Omental fat pad (tissue), 4 donors: ENCODE measurements at places on chromosomes 2 and 18.

DNA sequence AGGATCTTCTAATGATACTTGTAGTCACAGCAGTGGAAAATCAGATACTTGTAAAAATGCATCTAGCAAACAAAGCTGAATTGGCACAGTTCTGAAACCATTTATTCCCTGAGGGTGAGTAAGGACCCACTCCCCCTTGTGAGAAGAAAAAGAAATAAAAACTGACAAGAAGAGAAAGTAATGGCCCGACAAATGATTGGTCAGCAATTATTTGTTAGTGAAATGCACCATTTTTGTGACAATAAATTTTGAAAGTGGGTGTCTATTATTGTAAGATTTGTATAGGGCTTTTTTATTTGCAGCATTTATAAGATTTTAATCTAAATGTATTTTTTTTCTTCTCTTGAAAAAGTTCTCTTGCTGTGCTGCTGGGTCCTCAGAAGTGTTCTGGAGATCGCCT, 600.8 kb downstream of the STK39 start:
- no peak for DNase-seq

DNA sequence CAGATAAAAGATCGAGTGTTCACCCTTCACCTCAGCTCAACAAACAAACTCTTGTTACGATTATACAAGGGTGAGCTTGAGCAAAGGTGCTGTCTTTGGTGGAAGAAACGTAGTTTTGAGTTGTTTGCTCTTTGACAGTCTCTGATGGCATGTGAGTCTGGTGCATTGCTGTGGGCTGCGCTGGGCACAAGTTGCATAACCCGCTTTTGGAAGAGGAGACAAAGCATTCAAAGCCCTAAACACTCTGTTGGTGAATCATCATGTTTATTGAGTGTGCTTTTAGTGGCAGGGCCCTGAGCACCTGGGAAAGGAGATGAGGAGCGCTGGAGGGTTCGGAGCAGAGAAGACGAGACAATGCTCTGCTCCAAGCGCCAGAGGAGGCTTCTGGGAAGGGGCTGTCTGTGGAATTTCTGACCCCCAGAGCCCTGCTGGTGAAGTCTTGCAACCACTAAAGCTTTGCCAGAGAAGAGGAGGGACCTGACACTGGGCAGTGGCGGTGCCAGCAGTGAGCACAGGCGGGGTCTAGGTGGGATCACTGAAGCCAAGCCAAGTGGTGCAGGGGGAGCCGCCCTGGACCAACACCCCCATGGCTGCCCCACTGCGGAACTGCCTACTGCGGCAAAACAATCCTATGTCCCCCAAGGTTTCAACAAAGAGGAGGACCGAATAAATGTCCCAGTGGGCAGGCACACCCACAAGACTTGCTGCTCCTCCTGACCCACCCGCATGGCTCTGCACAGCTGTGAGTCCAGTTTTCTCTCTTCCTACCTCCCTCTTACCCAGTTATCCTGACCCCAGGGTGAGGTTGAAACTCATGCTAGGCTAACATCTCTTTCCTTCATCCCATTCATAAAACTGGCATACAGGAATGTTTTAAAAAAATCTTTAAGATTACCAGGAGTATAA, 64.0 kb downstream of the TNFRSF11A start:
- DNase-seq, result no peak

DNA sequence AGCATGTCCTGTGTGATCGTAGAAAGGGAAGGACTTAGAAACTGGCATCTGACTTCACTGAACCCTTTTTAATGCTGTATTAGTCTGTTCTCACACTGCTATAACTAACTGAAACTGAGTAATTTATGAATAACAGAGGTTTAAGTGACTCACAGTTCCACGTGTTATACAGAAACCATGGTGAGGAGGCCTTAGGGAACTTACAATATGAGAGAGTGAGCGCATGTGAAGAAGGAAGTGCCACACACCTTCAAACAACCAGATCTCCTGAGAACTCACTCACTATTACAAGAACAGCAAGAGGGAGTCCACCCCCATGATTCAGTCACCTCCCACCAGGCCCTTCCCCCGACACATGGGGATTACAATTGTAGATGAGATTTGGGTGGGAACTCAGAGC, 811.3 kb downstream of the CPS1 start:
- DNase-seq, result no peak

DNA sequence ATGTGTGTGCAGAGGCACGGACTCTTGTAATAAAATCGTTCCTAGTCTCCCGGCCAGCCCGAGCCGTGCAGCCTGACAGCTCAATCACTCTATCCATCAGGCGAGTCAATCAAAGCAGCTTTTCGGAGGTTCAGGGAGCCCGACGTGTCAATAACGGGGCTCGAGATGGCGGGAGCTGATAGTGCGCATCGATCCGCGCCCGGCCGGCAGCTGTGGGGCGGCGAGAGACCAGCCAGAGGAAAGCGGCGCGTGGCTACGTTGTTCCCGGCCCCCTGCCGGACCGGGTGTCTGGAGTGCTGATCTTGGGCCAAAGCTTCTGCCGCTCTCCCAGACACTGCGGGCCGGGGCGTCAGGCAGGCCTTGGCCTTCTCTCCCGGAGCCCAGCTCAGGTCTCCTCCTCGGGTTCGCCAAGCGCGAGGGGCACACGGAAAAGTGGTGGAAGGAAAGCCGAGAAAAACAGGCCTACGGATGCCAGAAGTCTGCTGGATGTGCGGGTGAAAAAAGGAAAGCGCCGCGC, 2.4 kb downstream of the EN1 start:
- DNase-seq, result no peak

DNA sequence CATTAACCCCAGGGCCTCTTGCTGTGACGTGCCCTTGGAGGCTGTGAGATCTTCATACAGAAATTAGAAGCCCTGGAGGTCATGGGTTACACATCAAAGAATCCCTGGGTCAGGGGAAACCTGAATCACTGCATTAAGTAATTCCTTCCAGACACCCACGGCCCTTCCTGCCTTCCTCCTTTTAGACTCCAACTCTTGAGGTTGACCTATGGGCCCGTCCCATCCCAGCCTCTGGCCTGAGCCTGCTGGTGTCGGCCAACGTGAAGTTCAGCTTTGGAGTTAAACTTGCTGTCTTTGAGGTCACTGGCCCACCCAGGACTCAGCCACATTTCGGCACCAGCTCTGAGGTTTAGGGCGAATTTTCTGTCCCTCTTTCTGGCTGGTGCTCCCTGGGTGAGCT, 198.3 kb downstream of the ACKR3 start:
- DNase-seq, result no peak

- DNase-seq, result no peak
Measured at GRCh38 chr2:237035781-237036475, 49.8 kb upstream of the COPS8 start.

DNA sequence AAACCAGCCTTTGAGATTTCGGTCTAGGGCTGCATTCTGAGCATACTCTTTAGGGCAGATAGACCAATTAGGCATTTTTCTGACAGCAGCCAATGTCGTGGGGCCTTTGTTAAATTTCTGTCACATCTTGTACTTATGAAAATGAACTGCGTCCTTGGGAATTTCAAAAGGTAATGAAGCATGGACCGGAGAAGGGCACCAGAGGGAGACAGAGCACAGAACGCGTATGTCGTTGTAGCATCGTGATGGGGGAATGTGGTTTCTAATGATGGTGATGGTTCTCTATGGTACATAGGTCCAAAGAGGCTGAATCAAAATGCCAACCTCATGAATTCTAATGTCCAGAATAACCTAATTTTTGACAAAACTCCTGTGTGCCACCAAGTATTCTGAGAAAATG, 483.9 kb upstream of the CRIM1 start:
- no peak for DNase-seq

GRCh38 chr2:130818809-130819208, 17.9 kb upstream of the ARHGEF4 start:
- no peak for DNase-seq

GRCh38 chr2:64173156-64174135, 29.2 kb upstream of the PELI1 start:
- DNase-seq, result no peak

DNA sequence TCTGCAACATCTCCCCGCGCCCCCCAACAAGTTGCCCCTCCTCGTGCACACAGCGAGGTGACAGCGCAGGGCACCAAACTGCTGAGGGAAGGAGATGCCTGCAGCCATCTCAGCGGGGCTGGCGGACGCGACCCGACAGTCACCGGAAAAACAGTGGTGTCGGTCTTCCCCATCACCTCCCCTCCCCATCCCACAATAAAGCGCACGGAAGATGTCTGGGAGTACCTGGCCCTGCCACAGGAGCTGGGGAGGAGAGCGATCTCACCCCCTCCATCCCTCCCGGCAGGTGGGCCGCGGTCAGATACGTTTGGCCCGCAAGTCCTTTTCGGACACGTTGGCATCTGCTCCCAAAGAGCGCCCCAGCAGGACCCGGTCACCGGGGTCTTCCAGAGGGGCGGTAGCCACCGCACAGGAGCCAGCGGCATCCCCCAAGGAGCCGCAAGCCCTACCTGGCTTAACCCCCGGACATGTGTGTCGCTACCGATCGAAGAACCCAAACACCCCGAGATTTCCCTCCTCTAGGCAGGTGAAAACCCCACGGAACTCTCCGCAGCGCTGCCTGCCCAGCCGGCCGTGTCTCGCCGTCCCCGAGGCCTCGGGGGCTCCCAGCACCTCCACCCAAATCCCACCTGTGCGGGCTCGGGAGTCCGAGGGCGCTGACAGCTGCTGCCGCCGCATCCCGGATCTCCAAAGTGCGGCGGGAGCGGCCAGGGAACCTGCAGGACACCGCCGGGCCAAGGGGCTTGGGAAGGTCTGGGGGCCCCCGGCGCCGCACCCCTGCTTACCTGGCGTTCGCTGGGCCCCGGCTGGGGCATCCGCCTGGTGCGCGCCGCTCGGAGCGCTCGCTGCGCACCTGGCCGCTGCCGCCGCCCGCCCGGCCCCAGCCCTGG, 657 bp downstream of the ATP8B1 start:
- no peak for DNase-seq

DNA sequence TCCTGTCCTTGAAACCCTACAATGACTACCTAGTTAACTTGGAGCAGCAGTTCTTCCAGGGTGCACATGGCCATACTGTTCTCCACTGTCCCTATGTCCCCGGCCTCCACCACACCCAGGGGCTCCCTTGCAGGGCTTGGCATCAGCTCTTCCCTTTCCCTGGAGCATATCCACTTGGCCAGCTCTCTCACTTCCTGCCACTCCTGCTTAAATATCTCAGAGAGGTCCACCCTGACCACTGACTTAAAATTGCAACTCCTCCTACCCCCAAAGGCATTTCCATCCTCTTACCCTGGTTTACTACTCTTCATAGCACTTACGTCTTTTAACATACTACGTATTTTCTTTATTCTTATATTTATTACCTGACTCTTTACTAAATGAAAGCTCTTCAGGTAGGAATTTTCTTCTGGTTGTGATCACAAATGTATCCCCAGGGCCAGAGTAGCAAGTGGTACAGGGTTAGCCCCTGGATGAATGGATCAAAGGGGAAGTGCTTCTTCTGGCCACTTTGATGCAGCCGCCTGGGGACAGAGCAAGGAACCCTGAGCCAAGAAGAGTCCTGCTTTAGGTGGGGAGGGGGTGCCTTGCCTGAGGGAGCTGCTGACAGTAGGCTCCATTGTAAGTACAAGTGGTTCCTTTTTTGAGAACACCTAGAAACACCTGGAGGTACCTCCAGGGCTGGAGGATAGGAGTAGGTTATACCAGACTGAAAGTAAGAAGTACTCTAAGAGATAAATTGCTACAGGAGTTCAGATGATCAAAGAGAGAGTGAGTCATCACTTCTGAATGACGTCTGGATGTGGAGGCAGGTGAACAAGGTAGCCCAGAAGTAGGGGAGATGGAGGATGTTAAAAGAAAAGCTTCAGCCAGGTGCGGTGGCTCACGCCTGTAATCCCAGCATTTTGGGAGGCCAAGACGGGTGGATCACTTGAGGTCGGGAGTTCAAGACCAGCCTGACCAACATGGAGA, 82.2 kb downstream of the SOCS6 start:
- DNase-seq, result no peak

GRCh38 chr2:4967206-4967605, 725.0 kb upstream of the SOX11 start:
- no peak for DNase-seq

- DNase-seq, result no peak
Measured at GRCh38 chr2:41878056-41878455, 169.8 kb upstream of the PKDCC start.

GRCh38 chr2:159285929-159286708, at the start of gene WDSUB1:
WDSUB1 (minus strand) TSS chr2:159286703; CDS start chr2:159283069, 3,634 bp downstream.
- DNase-seq, result peak; percentile 28

DNA sequence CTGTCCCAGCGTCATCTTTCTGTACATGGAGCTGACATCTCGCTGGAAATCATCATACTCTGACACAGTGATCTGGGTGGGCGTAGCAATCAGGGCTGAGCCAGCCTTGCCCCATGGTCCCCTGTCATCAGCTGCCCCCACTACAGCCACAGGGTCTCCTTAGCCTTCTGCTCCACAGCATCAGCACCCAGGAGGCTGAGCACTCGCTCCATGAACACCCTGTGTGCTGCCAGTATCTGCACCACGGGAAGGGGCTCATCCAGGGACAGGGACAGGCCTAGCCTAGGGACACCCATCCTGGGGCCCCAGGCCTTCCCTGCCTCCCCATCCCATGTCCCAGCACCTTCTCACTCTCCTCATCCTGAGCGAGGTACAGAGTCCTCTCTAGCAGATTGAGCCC, 11.4 kb downstream of the ALPG start:
- no peak for DNase-seq
